ENCODE measurements at places on chromosomes 12 and 14.

DNA sequence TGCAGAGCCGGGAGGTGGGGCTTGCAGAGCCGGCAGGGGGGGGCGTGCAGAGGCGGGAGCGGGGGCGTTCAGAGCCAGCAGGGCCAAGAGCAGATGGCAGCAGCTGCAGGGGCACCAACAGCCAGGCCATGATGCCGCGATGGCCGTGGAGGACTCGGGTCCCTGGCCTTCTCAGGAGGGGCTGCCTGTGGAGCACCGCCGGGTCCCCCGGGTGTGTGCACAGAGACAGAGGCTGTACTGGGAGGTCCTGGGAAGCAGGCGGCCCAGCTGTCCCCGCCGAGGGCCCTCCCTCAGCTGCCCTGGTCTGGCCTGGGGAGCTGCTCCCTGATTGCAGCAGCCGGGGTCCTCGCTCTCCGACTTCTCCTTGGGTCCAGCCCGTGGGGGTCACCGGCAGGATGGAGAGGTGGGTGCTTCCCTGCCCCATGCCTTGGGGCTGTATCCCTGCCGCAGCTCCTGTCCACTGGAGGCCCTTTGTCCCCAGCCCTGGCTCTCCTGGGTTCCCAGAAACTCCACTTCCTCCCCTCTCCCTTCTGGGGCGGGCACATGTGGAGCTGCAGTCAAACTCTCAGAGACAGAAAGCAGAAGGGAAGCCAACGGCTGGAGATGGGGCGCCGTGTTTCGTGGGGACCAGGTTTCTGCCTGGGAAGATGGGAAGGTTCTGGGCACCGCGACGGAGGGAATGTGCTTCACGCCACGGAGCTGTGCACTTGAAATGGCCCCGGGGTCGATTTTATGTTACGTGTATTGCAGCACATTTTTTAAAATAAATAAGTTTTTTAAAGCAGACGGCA is 75.8 kb upstream of the GALNT9 start:
- no peak for DNase-seq

DNA sequence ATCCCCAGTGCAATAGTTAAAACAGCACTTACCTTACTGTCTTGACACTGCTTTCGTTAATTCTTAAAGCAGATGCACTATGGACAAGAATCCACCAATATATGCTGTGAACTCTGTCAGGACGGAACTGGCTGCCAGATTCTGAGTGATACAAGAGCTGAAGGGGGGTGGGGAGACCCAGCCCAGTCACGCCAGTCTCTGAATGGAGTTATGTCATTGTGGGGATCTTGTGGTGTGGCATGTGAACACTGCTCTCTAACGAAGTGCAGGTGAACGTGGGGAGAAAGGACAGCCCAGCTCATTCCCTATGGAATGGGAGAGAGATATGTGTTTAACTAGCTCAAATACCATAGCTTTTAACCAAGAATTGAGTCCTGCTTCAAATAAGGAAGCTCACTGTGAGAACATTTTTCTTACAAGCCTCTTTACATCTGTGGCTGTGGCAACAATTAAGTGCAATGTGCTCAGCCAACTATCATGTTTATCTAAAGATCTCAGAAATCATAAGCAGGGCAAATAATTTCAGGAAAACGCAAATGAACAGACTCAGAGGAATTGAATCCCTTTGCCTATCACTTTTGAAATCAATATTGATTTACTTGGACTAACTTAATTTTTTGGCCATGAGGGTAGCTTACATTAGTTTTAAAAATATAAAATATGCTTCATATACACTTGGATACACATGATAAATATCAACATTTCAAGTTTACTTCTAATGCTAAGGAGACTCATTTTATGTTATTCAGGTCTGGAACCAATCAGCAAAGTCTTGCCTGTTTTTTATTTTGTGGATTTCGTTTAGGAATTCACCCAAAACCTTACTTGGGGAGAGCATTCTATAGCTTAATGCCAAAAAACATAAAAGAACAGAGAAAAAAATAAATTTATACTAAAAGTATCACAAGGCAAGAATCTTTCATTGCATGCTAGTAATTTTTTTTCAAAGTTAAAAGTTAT is at the start of gene LUM:
LUM (minus strand) TSS at position 129 of the 960 bp plus-strand sequence. CDS start 2,515 bp downstream, outside the sequence.
- DNase-seq = no peak

DNA sequence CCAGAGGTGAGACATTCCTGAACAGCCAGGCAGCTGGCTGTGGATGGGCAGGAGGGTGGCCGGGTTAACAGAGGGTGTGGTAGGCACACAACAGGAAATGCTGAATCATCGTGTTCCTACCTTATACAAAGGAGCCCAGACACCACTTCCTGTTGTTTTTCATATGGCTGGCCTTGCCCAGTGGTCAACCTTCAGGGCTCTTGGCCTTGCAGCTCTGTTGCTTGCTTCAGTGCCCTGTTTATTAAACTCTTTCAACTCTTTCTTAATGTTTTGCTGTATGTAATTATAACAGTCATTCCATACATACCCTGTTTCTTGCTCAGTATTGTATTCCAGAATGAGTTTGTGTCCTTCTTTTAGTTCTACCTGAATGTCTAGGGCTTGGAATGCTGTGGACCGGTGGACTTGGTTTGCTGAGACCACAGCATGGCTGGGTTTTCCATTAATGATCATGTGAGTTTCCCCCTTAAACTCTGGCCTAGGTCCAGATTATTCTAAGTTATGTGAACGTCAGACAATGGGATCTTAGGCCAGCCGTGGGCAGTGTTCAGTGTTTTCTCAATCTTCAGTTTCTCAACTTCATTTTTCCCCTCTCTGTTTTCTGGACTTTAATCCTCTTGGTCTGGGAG is 11.9 kb downstream of the CFAP54 start:
- peak; percentile 78 for DNase-seq

DNA sequence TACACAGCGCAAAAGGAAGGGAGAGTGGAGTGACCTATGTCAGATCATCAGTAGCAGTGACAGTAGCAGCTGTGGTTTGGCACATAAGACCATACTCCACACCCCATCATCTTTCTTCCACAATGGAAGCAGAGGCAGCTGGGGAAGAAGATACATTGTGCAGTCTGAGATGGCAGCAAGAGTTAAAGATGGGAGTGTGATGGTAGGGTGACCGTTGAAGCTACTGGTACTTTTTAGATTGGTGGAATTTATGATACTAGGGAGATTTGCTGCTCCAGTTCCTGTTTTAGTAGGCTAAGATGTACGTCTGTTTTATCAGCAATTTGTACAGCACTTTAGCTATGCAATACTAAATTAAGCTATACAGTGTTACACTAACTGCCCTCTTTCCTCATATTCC is 291.0 kb downstream of the FUT8 start:
- no peak for DNase-seq

- DNase-seq = no peak
Observed at GRCh38 chr12:127489061-127489460, 777.9 kb upstream of the TMEM132C start.

DNA sequence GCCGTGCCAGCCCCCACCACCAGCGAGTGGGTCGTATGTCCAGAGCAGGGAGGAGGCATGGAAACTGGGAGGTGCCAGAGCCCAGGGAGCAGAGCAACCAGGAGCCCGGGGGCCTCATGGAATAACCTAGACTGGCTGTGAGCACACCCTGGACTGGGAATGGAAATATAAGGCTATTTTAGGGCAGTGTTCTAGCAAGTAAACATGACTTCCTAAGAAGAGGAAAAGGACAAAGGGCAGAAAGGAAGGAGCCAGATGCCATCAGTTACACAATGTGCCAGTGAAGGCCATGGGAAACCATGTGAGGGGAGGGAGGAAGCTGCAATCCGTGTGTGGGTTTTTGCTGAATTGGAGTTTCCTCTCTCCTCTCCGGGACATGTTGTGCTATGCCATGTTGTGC is 18.7 kb upstream of the CPM start:
- DNase-seq = no peak

DNA sequence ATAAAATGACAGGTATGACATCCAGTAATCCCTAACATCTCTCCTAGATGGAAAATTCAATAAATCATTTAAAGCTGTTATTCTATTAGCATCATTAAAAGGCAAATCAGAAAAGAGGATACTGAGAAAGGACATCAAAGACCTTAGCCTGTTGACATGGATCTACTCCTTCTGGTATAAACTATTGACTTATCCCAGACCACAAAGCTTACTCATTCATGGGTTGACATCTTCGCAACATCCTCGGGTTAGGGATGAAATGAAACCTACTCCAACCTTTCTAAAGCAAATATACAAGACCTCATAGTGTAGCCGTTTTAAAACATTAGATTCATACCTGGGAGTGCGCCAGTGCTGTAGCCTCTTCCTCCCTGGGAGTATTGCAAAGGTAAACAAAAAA is 191.5 kb upstream of the BTG1 start:
- no peak for DNase-seq

GRCh38 chr14:95833429-95833828 is 43.2 kb upstream of the TUNAR start:
- DNase-seq = no peak

GRCh38 chr12:14601692-14602478 is 34.2 kb upstream of the PLBD1 start:
- DNase-seq = no peak

DNA sequence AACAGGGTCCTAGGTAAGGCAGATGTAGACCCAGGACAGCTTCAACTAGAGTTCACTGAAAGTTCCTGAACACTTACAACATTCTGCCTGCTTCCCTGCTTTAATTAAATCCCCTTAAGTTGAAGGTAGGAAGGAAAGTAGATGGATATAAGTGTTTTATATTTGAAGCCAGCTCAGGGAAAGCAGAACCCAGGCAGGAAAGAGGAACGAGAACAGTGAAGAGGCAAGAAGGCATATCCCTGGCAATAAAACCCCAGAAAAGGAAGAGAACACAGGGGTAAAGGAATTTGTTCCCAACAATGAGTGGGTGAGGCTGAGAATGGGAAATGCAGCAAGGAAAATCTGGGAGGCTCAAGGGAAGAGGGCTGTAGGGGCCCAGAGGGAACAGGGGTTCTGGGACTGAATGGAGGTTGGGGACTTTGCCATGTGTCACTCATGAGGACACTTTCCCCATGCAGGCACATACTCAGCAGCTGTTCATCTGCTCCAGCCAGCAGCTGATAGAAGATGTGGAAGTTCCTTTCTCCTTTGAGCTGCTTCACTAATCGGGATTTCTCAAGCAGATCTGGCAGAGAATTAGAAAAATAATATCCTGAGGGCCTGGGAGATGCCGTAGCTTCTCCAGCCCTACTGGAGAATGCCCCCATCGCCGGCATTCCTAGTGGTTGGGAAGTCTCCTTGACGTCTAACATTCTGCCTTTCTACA is 3.7 kb downstream of the MYO1A start:
- no peak for DNase-seq

All from ACHN (cell line).